Stimulated activated naive CD8-positive, alpha-beta T cell treated with anti-CD3 and anti-CD28 coated beads, Interleukin-15, amount 100 ng/mL, for 72 hours (primary cell): ENCODE measurements at places on chromosomes 3 and 15.

- no peak for DNase-seq
Measured at GRCh38 chr15:55993804-55994560, 570 bp upstream of the NEDD4 start.

GRCh38 chr3:40841570-40842109 lies 316.9 kb downstream of the ZNF621 start:
- DNase-seq: no peak

DNA sequence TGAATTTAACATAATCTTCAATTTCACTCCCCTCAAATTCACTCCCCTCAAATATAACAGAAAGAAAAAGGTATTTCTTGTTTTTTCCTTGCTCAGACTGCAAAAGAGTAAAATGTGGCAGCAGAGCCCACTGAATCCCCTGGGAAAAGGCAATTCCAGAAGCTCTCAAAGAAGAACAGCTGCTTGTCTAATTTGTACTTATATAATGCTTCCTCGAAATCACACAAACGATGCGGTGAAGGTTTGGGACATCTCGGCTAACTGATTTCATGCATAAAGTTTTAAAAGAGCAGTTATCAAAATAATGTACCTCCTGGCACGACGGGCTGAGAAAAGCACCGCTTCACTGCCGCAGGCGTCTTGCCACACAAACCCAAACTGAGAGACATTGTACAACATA lies 10.7 kb downstream of the BDH1 start:
- DNase-seq: no peak

GRCh38 chr3:14227856-14228255 lies 49.2 kb downstream of the LSM3 start:
- no peak for DNase-seq

DNA sequence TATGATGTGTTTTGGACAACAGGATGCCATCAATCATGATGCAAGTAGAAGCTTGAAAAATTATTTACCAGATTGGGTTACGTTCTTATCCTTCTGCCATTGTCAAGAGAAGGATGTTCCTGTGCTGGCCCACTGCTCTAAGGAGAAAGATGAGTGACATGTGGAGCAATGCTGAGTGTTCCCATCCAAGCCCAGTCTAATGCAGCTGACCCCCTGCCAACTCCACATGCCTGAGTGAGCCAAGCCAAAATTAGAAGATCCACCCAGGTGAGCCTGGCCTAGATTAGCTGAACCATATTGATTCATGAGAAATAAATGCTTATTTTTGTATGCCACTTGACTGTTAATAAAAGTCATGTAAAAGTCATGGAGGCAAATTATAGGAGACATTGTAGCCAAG lies 446.5 kb downstream of the CNTN3 start:
- no peak for DNase-seq

DNA sequence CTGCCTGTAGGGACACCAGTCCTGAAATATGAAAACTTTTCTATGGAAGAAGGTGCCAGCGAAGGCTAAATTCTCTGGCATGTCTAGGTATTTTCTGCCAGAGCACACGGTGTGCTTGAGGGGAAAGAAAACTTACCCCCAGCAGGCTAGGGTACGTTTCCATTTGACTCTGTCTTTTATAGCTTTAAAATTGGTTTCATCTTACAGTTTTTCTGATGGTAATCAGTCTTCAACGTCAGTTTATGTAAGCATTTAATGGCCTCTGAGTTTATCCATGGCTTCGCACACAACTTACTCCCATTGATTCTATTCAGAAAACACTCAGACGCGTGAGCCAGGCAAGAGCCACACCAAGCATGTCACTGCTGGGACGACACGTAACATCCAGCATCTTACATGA lies 249.7 kb downstream of the ADAMTS17 start:
- DNase-seq: no peak

- DNase-seq: no peak
Measured at GRCh38 chr3:49410846-49411534, 786 bp downstream of the RHOA start.

DNA sequence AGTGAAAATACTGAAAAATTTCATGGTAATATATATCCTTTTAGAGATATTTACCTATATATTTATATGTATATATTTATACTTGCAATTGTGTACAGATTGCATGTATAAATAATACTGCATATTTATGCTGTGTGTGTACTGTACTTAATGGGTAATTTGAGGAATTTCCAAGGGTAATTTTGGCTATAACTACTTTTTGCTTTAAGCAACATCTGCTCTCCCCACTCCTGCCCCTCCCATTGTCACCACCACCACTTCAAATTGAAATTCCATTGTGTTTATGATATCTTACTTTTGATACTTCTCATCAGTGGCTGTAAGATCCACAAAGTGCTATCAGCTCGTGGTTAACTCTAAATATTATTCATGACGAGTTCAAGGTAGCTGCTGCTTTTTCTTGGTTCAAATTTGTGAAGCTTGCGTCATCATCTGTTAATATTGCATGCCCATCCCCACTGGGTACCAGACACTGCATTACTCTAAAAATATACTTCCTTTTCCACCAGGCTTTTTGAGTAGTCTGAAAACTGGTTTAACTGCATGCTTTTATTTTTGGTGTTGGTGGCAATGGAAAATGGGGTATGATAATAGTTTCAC lies 91.7 kb upstream of the MITF start:
- no peak for DNase-seq

GRCh38 chr3:127135241-127136023 lies 57.5 kb upstream of the PRR23E start:
- no peak for DNase-seq

DNA sequence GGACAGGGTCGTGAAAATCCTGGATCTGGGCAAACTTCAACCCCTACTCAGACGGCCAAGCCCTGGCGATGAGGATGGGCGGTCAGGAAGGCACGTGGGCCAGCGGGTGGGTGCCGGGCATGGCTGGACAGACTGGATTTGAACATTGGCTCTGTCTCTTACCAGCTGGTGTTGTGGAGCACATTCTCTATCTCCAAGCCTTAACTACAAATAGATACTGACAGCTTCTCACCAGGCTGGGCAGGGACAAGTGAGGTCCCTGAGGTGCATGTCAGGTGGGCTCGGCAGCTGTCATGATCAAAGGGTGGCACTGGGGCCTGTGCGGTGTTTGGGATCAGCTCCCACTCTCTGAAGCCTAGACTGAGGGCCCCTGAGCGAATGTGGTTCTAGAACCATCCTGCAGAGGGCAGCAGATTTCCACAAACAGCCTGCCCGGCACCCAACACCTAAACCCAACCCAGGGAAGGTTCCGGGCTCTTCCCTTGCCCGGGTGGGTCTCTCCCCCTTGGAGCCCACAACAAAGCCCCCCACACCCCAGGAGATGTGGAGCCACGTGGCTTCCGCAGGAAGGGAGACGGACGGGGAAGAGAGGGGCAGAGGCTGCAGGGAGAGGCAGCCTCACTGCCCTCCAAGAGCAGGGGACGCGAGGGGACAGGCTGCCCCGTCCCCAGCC lies 58.4 kb downstream of the RGMA start:
- DNase-seq: peak; percentile 68

GRCh38 chr3:148020861-148021260 lies 611.7 kb downstream of the ZIC1 start:
- no peak for DNase-seq
